Retina (tissue), 1 donor: ENCODE measurements at places on chromosomes 5 and 9.

- no peak for DNase-seq
Measured at GRCh38 chr9:91880378-91880972, 69.6 kb downstream of the ROR2 start.

DNA sequence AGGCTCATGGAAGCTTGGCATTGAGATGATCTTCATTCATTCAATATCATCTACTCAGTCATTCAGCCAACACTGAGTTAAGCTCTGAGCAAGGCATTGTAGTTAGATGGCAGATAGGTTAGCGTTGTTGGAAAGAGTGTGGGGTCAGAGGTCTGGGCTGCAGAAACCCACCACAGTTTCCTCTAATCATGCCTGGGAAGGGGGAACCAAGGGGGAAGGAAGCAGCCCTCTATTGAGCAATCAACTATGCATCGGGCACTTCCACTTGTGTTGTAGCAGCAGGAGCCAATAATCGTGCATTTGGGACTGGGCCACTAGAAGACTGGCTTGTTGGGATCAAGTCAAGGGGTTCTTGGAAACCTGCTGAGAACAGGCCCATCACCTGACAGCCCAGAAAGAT lies 139.1 kb downstream of the PIP5K1B start:
- DNase-seq: no peak

DNA sequence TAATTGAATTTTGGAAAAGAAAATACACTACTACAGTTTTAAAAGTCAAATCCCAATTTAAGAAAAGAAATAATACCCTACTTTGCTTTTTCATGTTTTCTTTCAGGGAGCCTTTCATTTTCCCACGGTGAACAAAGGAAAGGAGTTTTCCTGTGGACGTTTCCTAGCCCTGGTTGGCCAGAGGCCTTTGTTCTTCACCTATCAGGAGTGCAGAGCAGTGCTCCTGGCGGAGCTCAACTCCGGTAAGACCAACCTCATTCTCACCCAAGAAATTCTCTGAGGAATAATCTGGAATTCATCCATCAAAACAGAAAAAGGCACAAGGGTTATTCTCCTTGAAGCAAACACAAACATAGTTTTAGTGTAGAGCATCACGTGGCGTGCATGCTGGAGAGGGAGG lies 248.9 kb downstream of the ADGRV1 start:
- DNase-seq: no peak

GRCh38 chr9:99962680-99963261 lies 56.3 kb downstream of the STX17 start:
- no peak for DNase-seq

DNA sequence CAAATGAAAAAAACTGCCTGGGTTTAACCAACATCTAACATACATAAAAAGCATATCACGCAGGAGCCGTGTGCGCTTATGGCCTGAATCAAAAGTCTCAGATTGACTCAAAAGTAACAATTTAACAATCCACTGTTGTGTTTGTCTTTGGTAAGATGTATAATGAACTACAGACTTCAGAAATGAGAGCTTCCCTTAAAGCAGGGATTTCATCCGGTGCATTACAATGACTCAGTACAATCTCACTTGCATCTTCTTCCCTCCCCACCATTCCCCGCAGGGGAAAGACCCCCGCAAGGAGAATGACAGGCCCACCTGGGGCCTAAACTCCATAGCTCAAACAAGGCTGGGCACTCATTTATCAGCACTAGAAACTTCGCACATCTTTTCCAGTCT lies 1.4 kb downstream of the ZFR start:
- no peak for DNase-seq

DNA sequence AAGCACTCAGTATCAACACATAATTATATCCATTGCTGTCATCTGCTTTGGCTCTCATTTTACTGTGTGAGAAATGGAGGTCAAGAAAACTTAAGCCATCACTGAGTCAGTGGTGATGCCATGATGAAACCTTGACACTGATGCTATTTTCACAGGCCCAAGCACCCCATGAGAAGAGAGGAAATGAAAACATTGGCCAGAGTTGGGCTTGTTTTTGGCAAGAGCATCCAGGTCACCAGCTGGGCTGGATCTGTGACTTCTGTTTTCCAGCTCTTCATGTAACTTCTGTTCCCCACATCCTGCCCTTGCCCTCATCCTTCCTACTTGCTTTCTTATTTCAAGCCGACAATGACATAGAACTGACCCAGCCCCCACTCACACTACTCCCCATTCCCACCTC lies 10.0 kb downstream of the LCP2 start:
- no peak for DNase-seq

DNA sequence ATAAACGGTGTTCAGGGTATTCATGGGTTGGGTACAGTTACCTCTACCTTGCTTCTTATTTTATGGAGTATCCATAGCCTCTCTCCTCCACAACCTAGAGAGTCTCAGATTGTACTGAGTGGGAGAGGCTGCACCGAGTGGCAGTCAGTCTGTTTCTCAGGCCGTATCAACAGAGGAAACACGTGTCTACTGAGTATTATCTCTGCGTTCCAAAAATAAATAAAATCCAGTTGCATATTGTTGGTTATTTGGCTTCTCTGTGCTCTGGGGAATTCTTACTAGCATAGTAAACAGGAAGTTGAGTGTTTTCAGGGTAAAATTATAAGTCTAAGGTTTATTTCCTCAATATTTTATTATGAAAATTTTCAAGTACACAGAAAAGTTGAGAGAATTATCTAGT lies 231.0 kb downstream of the ARHGEF28 start:
- DNase-seq: no peak

GRCh38 chr9:89039664-89040063 lies 48.4 kb downstream of the S1PR3 start:
- no peak for DNase-seq

DNA sequence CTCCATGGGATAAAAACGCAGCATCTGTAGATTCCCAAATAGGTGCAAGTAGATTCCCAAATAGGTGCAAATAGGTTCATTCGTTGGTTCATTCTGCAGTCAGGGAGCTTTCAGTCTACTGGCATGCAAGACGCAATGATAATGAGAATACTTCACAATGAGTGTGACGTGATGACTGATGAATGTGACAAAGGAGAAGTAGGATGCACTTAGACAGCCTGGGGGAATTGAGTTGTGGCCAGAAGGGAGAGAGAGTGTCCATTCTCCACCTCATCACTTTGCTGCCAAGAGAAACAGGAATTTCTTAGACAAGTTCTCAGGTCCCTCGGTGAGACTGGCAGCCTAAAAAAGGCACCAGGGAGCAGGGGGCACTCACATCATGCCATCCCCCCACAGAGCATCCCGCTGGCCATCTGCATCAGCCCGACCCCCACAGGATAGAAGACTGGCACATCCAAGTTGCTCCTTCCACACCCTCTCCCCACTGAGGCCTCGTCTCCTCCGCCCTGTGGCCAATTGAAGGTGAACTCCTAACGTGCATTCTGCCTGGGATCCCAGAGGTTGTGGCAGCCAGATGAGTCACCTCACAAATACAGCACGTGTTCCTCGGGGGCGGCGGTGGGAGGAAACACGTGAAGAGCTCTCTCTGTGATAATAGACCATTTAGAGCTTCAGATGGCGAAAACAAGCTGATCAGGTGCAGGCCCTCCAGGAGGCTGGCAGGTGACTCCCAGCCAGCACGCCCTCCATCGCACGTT lies 19.9 kb upstream of the KCNIP1 start:
- DNase-seq: no peak

- no peak for DNase-seq
Measured at GRCh38 chr5:157563373-157563928, 12.1 kb downstream of the ADAM19 start.

DNA sequence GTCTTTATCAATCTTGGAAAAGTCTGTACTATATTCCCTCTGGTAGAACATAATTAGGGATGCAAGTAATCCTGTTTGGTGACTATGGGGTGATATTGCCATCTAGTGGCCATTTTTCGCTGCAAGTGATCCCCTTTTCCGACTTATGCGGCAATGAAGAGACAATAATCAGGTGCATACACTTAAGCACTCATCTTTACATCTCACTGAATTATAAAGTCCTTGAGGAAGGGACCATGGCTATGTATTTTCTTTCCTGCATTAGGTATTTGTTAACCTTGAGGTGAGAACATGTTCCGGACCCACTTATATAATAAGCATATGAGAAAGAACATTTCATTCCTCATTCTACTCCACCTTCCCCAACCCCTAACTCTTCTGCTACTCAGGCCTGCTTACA lies 19.6 kb upstream of the LIX1 start:
- peak; percentile 71 for DNase-seq

- DNase-seq: no peak
Measured at GRCh38 chr5:51411921-51412325, 28.7 kb downstream of the ISL1 start.

GRCh38 chr5:143557061-143557818 lies 153.8 kb upstream of the NR3C1 start:
- no peak for DNase-seq

- DNase-seq: no peak
Measured at GRCh38 chr9:7174301-7174700, 416.5 kb downstream of the KDM4C start.

DNA sequence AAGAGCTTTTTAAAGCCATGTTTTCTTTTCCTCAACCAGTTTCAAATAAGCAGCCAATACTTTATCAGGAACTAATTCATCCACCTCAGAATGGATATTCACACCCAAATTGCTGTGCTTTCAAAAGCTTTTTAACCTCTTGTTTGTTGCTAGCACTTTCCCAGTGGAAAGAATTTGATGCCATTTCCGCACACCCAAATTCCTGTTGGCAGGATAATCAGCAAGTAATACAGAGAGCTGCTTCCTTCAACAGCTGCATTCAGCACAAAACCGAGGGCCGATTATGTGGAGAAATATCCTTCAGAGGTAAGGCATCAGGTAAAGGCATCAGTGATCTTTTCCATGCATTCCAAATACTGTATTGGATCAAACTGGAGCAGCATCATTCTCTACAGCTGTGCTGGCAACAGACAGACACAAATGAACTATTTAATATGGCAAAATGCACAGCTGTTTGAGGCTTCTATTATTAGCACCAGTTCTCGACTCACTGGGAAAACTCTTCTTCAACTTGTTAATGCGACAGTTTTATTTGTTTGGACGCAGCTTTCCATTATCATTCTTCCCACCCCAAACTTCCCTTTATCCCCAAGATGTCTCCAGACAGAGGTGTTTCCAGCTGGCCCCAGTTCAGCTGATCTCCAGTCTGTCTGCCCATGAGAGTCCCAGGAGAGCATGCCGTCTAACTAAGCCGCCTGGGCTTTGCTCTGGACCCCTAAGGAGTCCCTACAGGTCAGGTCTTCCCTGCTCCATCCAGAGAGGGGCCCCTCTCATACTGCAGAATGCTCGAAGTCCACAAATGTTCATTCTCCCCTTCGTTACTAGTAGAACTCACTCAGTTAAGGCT lies 22.2 kb upstream of the MGAT1 start:
- no peak for DNase-seq

DNA sequence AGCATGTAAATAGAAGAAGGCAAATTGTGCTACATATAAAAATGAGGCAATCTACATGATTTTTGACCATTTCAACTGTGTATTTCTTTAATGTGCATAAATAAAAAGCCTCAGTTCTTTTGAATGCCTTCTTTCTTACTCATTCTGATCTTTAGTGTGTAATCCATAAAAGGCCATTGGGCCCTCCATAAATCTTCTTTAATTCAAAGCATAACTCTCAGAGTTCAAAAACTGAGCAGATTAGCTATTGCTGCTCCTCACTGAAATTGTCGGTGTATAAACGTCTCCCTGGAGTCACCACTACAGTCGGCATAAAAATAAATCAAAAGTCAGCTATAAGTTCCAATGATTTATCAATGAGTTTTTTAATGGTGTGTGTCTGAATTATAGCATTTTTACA lies 45.3 kb upstream of the ADAMTSL1 start:
- no peak for DNase-seq

GRCh38 chr5:11268891-11269290 lies 507.9 kb upstream of the DAP start:
- DNase-seq: no peak

DNA sequence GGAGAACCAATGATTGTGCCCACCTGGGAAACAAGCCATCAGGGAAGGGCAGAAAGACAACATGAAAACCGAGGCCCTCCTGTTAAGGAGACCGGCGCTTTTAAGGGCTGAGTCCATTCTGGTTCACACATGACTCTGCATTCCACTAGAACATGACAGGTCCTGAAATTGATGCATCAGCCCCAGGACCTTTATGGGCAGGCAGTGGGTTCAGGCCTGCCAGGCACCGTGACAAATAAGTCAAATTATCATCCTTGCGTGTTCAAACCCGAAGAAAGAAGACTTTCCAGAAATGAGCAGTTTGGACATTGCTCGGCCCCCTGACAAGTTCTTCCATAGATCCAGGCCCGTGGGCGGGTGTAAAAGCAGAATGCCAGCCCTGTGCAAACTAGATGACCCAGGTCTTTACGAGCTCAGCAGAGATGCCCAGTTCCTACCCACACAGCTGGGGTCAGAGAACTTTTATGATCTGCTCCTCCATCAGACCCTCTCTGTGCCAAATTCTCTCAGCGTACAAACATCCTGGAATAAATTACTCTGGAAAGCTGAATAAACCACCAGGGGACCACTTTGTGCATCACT lies 295.5 kb upstream of the WWC1 start:
- no peak for DNase-seq

DNA sequence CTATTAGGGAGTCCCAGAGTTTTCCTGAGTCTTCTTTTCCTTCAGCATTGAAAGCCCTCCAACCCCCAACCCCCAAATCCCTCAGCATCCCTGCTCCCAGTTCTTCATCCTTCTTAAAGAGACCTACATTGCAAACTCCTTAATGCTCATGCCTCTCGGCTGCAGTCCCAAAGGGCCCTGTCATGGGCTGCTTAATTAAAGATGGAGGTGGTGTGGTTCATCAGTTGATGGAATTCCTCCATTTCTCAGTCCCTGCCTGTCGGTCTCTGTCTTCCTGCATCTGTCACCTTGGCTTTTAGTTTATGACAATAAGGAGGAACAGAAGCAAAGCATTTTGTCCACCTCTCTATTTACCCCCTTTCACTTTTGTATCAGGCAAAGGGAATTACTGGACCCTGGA lies 2.0 kb downstream of the FOXI1 start:
- no peak for DNase-seq

GRCh38 chr5:32709750-32710549 lies 1.2 kb upstream of the NPR3 start:
- DNase-seq: peak; percentile 90

GRCh38 chr9:19409401-19410194 lies 789 bp downstream of the ACER2 start:
- DNase-seq: no peak

DNA sequence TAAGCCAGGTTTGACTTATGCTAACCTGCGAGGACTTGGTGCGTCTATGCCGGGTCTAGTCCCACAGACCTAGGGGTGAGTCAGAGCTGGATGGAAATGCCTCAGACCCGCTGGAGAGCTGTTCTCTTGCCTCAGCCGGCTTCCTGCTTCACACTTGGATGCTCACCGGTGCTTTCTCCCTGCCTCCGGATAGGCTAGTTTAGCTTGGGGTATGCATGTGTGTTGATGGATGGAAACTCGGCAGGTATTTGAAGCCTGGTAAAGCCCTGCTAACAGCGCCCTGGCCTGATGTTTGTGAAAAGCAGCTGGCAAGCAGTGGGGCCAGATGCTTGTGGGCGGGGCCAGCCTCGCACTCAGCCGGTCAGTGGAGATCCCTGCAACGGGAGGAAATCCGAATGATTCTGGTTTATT lies 29.3 kb downstream of the PRRC2B start:
- DNase-seq: no peak

GRCh38 chr9:128771094-128771721 lies 519 bp downstream of the ZER1 start:
- DNase-seq: no peak
